ENCODE measurements at places on chromosomes 12 and 14.

GRCh38 chr14:104221636-104222369 is 83.4 kb downstream of the KIF26A start:
- no peak overlapping the region for H3K4me3 ChIP-seq
- peaks cover 62% of the 10 kb centered on the region for H3K4me1 ChIP-seq
- H3K27me3 ChIP-seq = peaks cover 21% of the 10 kb centered on the region
- DNase-seq = no peak
- H3K36me3 ChIP-seq = no peaks in the 10 kb centered on the region
- no peak overlapping the region for H3K27ac ChIP-seq

GRCh38 chr14:56379956-56380355 is 199.6 kb upstream of the TMEM260 start:
- no peak for DNase-seq
- H3K36me3 ChIP-seq = no peaks in the 10 kb centered on the region
- H3K27me3 ChIP-seq = no peaks in the 10 kb centered on the region

DNA sequence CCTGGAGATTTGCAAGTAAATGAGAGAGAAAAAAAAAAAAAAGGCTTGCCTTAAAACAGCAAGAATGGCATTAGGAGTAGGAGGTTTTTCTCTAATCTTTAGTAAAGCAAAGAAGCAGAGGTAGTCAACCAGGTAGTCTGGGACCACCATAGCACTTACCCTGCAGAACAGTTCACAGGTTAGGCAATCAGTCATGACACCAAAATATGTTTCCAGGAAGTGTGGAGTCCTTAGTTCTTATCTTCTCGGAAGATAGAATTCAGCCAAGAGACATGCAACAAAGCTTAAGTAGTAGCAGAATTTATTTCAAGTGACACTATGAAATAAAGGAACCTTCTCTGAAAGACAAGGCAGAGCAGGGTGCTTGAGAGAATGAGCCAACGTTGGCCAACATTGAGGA is 295.8 kb downstream of the IPO8 start:
- H3K27ac ChIP-seq = no peak overlapping the region
- H3K36me3 ChIP-seq = no peaks in the 10 kb centered on the region
- DNase-seq = no peak
- no peak overlapping the region for H3K4me3 ChIP-seq

DNA sequence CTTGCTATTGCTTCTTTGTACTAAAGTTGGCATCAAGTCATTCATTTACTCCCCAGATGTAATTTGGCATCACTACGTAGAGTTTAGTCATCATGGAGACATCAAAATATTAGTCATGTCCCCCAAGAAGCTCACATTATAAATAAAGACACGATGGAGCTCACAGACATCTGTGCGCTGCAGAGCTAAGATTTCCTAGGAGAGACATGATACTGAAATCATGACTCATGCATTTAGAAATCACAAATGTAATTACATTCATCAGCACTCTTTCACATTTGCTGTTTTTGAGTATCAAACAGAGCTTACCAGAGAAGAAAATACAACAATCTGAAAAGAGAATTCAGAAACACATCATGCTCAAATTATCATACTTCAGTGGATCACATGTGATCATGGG is 169.8 kb downstream of the LRIG3 start:
- H3K27me3 ChIP-seq = no peaks in the 10 kb centered on the region
- H3K4me3 ChIP-seq = no peak overlapping the region
- H3K4me1 ChIP-seq = no peaks in the 10 kb centered on the region
- DNase-seq = peak; percentile 62

DNA sequence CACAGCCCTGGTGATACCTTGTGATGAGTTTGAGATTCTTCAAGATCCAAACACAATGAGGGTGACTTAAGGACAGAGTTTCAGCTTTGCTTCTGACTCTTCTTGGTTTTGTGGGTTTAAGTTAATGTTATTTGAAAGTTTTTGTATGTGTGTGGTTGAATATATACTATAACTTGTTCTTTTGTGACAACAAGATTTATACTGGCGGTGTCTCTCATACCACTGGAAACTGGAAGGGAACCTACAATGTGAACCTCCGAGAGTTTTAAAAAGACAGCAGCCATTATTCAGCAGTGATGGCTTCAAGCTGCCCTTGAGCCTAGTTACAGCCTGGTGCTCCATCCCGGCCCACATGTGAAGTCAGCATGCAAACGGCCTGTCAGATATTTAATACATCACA is 87.9 kb upstream of the IGF1 start:
- no peaks in the 10 kb centered on the region for H3K27me3 ChIP-seq
- no peaks in the 10 kb centered on the region for H3K4me1 ChIP-seq
- H3K27ac ChIP-seq = no peak overlapping the region
- no peak overlapping the region for H3K4me3 ChIP-seq
- no peaks in the 10 kb centered on the region for H3K36me3 ChIP-seq
- DNase-seq = no peak

DNA sequence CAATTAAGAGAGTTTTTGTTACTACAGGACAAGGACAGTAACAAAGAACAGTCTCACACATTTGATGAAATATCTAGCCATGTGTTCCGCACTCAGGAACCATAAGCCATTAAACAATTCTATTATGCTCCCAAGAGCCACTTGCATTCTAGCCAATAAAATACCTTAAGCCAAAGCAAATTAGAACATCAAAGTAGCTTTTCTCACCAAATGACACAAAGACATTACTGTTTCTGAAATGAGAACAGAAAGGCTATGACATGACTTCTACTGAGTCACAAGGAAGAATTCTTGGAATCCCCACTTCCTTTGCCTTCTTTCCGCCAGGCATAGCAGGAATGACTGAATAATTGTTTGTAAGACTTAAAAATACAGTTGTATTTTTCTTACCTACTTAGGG is 445.8 kb downstream of the ATP23 start:
- no peaks in the 10 kb centered on the region for H3K36me3 ChIP-seq
- H3K27ac ChIP-seq = no peak overlapping the region
- no peak overlapping the region for H3K4me3 ChIP-seq
- no peaks in the 10 kb centered on the region for H3K27me3 ChIP-seq
- no peaks in the 10 kb centered on the region for H3K4me1 ChIP-seq

- DNase-seq = no peak
- no peaks in the 10 kb centered on the region for H3K27me3 ChIP-seq
- H3K4me3 ChIP-seq = no peak overlapping the region
Measured at GRCh38 chr14:86989285-86989684, 1003.7 kb downstream of the GALC start.

All from muscle of leg (tissue), 16 donors.